ENCODE measurements at places on chromosomes 1 and 21.

GRCh38 chr1:10292188-10292587 is 81.8 kb downstream of the KIF1B start:
- no peak for DNase-seq

GRCh38 chr1:22371408-22371807 is 80.2 kb upstream of the ZBTB40 start:
- DNase-seq: no peak

GRCh38 chr1:115975569-115976061 is 698 bp upstream of the SLC22A15 start:
- no peak for DNase-seq

- DNase-seq: no peak
Observed at GRCh38 chr1:95146637-95147036, 29.5 kb downstream of the TLCD4 start.

DNA sequence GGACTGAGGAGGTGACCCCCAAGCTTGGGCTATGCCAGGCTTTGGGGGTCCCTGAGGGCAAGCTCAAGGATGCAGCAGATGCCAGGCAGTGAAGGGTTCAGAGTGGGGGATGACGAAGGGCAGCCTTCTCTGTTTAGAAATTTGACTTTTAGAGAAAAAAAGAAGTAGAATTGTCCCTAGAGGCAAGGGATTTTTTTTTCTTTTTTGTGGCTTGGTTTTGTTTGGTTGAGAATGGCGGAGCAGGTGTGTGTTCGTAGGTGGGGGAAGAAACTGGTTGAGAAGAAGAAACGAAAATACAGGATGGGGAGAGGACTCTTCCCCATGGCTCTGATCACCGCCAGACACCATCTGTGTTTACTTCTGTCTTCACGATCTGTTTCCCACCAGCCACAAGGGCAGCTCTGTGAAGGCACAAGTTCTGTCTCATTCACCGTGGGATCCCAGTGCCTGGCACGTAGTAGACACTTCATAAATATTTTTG is 8.2 kb downstream of the PLA2G5 start:
- no peak for DNase-seq

DNA sequence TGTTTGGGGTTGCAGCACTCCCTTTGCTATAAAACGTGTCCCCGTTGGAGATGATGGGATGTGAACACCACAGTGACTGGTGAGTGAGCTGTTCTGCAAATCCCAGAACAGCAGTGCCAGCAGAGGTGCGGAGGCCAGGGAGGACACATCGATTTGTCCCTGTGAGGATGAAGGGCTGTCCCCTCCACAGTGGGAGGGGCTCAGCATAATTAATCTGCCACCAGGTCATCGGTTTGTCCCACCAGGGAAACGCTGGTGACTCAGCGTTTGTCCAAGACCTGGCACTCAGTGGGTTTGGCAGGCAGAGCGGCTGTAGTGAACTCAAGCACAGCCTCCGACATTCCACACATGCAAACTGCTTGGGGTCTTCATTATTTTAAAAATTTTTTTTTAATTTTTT is 22.8 kb upstream of the PDE9A start:
- no peak for DNase-seq

GRCh38 chr1:78911956-78912880 is 94.3 kb downstream of the ADGRL4 start:
- DNase-seq: no peak

- no peak for DNase-seq
Observed at GRCh38 chr1:39525366-39526165, 34.1 kb downstream of the BMP8A start.

GRCh38 chr1:218377143-218377660 is 32.1 kb downstream of the TGFB2 start:
- DNase-seq: peak; percentile 19

DNA sequence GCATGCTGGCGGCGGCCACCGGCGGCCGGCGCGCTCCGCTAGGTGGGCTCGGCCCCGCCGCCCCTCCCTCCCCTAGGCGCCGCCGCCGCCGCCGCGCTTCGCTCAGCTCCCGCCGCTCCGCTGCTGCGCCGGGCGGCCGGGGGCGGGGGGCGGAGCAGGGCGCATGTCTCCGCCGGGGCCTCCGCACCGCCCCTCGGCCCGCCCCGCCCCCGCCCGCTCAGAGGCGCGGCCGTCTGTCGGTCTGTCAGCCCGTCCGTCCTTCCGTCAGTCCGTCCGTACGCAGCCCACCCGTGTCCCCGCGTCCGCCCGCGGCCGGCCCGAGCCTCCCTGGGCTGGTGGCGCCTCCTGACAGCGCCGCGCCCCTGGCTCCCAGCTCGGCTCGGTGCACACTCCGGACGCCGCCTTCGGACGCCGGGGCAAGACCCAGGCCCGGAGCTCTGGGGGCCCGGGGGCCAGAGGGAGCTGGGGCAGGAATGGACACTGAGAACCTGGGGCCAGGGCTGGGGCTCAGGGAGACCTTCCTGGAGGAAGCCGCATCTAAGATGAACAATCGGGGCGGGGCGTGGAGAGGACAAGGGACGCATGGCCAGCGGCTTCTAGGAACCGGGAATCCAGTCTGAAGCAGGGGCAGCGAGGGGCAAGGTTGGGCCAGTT is at the start of gene GPR153:
Gene GPR153 (minus strand): TSS at position 138 of the 654 bp plus-strand sequence. CDS start 6,193 bp downstream, outside the sequence.
- no peak for DNase-seq

DNA sequence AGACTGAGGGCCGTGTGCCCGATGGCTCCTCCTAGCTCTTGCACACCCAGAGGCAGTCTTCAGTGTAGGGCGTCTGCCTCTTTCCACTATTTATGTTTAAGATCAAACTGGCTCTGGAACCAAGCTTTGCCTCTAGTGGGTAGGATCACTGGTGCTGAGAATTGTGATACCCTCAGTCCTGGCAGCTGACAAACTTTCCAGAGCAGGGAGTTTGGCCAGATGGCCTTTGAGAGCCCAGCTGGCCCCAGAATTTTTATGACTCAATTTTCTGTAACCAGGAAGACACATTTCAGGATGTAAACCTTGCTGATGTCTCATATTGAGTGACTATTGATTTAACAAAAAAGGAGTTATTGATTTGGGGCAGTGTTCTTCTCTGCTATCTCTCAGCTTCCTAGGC is 6.7 kb downstream of the COQ8A start:
- DNase-seq: no peak

- peak; percentile 69 for DNase-seq
Observed at GRCh38 chr1:38834937-38835827, 24.4 kb downstream of the RRAGC start.

DNA sequence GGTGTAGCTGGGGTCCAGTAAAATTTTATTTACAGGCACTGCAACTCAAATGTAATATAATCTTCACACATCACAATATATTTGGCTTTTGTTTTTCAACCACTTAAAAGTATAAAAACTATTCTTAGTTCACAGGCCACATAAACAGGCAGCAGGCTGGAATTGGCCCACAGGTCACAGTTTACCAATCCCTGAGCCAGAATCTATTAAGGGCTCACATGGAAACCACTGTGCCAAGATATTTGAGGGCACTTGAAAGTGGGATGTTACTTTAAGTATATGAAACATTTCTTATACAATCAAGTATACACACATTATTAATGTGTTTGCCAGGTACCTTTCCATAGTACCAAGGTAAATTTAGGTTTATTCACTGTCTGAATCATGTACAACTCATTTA is 71.9 kb upstream of the PRDX6 start:
- DNase-seq: no peak

DNA sequence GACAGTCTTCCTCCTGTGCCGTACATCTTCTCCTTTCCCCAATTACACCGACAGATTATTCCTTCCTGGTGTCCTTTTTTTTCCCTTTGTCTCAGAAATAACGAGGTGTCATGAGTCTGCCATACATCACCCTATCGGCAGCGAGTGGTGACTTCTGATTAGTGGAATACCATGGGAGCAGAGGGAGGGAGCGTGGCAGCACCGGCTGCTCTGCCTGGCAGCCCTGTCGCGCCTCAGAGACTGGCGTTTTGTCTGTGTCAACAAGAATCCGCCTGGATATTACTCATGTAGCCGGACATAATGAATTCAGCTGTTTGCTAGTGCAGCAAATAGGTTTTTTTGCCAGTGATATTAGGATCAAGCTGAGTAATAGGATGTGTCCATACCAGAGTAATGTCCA is 51.8 kb downstream of the UTP25 start:
- no peak for DNase-seq

DNA sequence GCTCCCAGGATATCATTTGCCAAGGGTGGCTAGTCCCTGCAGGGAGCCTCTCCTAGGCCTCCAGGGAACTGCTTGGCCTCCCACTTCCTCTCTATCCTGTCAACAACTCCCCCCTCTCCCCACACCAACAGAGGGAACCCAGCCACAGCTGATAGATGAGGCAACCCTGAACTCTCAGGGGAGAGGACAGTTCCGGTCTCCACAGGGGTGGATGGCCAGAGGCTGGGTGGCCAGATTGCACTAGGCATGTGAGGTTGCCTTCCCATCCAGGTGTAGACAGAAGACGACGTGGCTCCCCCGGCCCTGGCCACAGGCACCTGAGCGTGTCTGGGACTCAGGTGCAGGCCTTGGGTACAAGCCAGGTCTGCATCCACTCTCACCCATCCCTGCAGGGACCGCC is 53.3 kb downstream of the TOR1AIP2 start:
- DNase-seq: no peak

DNA sequence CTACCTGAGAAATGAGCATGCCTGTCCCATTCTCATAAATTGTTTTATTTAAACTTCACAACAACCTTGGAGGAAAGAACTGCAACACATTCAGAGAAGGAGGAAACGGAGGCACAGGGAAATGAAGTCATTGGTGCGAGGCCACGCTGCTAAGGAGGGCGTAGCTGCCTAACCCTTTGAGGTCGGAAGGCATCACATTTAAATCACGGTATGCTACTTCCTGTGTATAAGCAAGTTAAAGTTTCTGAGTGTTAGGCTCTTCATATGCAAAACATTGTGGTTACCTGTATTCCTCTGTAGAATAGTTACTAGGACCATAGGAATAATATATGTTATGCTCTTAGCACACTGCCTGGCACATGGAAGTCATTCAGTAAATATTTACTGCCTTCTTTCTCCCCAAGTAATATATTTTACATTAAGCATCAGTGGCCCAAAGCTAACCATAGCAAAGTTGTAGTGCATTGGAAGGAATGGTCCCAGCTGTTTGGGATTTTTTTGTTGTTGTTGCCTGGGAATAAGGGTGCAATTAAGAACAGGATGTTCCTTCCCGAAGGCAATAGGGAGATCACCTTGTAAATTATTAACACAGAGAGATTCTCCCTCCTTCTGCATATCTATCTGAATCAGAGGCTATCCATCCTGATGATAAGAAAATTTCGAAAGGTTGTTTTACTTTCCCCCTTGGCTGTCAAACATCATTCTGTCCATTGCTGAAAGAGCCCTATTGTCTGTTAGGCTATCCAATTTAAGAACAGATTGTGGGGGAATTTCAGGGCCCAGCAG is 192.2 kb upstream of the C8B start:
- no peak for DNase-seq

DNA sequence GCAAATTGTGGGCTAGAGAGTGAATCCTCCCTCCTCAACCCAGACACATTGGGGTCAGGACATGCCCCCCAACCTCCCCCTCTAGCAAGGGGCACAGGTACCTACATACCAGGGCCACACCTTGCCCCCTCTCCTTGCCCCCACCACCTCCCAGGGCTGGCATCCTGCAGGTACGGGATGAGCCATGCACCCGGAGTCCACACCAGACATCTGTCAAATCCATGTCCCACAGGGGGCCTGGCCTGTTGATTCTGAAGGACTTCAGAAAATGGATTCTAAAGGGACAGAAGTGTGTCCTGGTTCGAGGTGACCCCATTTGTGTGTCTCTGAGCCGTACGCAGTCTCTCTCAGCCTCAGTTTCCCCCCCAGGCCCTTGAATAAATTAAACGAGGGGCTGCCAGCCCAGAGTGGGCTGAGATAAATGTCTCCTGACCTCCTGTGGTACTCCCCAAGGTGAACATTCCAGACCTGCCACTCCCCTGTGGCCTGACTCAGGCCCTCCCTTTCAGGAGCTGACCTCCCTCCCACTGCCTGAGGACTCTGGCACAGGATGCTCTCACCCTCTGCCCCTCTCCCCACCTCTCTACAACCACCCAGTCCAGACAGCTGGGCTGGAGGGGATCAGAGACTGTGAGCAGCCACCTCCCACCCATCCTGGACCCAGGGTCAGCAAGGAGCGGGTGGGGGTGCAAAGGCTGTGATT is 94.5 kb downstream of the EPHB2 start:
- no peak for DNase-seq

- no peak for DNase-seq
Observed at GRCh38 chr1:197285526-197286205, 17.6 kb downstream of the CRB1 start.

GRCh38 chr1:43763497-43763973 is 56.2 kb downstream of the ST3GAL3 start:
- DNase-seq: peak; percentile 39

- no peak for DNase-seq
Observed at GRCh38 chr1:6353619-6353954, 40.0 kb downstream of the ACOT7 start.

All from activated CD4-positive, alpha-beta T cell treated with anti-CD3 and anti-CD28 coated beads, Interleukin-2, amount 50 U/mL, for 24 hours (primary cell).